ENCODE measurements at places on chromosomes 3 and 15. TPM values are rescaled to one million over a fixed set of nuclear protein-coding genes. Genes with fewer than 3 reads are reported as not detected.

DNA sequence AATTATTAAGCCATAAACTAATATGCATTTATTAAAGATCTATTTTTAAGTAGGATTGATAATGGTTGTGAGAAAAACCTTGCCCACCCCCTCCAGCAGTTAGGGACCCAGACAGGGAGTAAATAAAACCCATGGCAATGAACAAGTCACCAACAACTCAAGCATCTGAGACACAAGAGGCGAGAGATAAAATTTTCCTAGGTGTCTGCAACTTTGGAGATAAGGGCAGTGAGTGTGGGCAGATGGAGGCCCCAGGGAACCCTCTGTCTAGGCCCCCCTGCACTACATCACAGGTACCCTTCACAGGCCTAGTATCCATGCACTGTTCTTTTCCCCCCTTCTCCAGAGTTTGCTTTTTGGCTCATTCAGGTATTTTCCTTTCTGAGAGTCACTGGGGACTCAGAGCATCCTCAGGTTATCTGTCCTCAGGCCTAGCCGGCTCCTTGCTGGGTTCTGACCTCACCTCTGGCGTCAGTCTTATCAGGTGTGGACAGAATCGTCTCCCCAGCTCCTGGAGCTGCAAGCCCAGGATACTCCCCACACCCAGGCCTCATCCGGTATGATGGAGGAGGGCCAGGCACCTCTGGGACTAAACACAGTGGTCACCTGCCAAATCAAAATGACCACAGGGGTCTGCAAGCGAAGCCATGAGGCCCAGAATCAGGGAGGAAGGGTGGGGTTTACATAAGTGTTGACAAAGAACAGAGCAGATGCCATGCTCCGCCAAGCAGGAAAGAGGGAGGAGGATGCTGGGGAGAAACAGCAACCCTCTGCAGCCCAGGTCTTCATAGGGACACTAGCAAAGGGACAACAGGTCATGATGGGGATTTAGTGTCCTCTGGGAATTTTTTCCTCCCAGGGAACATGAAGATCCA lies 50.4 kb downstream of the CCNL1 start:
- no peaks in the 10 kb centered on the region for H3K36me3 ChIP-seq
- H3K4me1 ChIP-seq, result peaks cover 16% of the 10 kb centered on the region
- no peak for DNase-seq
- no peak overlapping the region for H3K4me3 ChIP-seq
- no peak overlapping the region for H3K27ac ChIP-seq

DNA sequence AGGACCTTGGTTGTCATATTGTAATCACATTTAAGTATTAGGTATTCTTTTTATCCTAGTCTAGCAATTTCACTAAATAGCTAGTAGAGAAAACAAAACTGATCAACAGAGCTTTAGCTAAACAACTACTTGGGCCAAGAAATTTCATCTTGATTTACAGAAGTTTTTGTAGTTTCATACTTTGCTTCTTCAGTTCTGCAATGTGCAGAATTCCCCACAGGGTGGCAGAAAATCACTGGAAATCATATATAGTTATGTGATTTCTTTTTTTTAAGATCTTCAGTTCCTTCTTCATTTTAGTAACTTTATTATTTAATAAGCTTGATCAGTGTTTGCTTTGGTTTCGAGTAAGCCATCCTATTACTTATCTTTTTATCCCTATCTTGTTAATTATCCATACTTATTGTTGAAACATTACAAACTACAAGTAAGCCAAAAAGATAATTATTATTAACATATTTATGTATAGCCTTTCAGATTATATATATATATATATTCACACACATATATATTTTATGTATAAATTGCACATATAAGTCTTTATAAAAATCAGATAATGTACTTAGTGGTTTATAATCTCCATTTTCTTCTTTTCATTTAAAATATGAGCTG lies 2.2 kb upstream of the BNIP2 start:
- H3K4me1 ChIP-seq, result peaks cover 26% of the 10 kb centered on the region
- peak overlapping the region; percentile 85 for H3K4me3 ChIP-seq
- H3K27me3 ChIP-seq, result no peaks in the 10 kb centered on the region
- H3K36me3 ChIP-seq, result no peaks in the 10 kb centered on the region
- no peak overlapping the region for H3K27ac ChIP-seq

DNA sequence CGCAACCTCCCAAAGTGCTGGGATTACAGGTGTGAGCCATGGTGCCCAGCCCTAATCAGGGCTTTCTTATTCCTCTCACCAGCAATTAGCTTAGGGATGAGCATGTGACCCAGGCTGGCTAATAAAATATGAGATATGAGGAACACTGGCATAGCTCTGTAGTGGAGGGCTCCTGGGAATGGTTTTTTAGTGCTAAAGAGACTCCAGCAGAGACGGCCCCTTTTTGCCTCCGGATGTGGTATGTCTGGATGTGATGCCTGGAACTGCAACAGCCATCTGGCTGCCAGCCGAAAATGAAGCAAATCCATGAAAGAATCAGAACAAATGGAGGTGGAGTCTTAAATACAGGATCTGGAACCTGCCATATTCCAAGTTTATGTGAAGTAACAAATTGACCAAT lies 69.1 kb upstream of the MAGI1 start:
- H3K4me1 ChIP-seq, result peaks cover 14% of the 10 kb centered on the region
- H3K27ac ChIP-seq, result peak overlapping the region; percentile 45
- H3K36me3 ChIP-seq, result no peaks in the 10 kb centered on the region
- no peak overlapping the region for H3K4me3 ChIP-seq

- DNase-seq, result no peak
- peak overlapping the region; percentile 87 for H3K27ac ChIP-seq
- no peak overlapping the region for H3K4me3 ChIP-seq
- no peaks in the 10 kb centered on the region for H3K36me3 ChIP-seq
- H3K27me3 ChIP-seq, result no peaks in the 10 kb centered on the region
- peaks cover 43% of the 10 kb centered on the region for H3K4me1 ChIP-seq
Observed at GRCh38 chr3:181797431-181797830, 85.7 kb downstream of the SOX2 start.

GRCh38 chr15:64341961-64342360 lies 14.0 kb downstream of the CSNK1G1 start:
- H3K36me3 ChIP-seq, result peaks cover 5% of the 10 kb centered on the region
- no peak for DNase-seq
- no peak overlapping the region for H3K27ac ChIP-seq

DNA sequence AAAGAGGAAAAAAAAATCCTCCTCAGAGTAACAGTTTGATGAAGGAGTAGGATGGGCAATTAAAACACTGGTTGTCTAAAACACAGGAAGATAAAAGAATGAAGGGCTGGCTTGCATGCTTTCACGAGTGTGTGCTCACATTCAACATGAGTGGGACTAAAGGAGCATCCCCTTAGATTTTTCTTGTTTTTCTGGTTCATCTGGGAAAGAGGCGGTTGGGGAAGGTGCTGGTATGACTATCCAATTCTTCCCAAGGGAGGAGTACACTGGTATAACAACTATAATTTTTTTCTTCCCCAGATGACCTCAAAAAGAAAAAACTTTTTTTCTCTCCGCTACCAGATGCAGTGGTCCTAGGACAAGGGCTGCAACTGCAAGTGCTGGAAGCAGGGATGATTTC lies 143.7 kb downstream of the MYO9A start:
- H3K36me3 ChIP-seq, result no peaks in the 10 kb centered on the region
- DNase-seq, result no peak
- no peaks in the 10 kb centered on the region for H3K4me1 ChIP-seq
- no peak overlapping the region for H3K4me3 ChIP-seq
- H3K27me3 ChIP-seq, result no peaks in the 10 kb centered on the region

- no peak overlapping the region for H3K27ac ChIP-seq
- H3K36me3 ChIP-seq, result no peaks in the 10 kb centered on the region
- DNase-seq, result no peak
- H3K27me3 ChIP-seq, result no peaks in the 10 kb centered on the region
- H3K4me1 ChIP-seq, result peaks cover 4% of the 10 kb centered on the region
Observed at GRCh38 chr3:110307065-110307809, 764.4 kb upstream of the NECTIN3 start.

- H3K27ac ChIP-seq, result no peak overlapping the region
- DNase-seq, result no peak
- H3K4me3 ChIP-seq, result no peak overlapping the region
- H3K27me3 ChIP-seq, result no peaks in the 10 kb centered on the region
- H3K4me1 ChIP-seq, result no peaks in the 10 kb centered on the region
Observed at GRCh38 chr3:42683875-42684598, 1.3 kb upstream of the KLHL40 start.

- peaks cover 11% of the 10 kb centered on the region for H3K4me1 ChIP-seq
- no peak overlapping the region for H3K27ac ChIP-seq
- H3K27me3 ChIP-seq, result no peaks in the 10 kb centered on the region
- no peaks in the 10 kb centered on the region for H3K36me3 ChIP-seq
Observed at GRCh38 chr3:104438706-104439105, 928.0 kb upstream of the ALCAM start.

Gene CADM2
- 4.2 TPM for total RNA-seq

Gene CAMK2N2
- total RNA-seq, result 5.6 TPM

Gene CEP97
- total RNA-seq, result 25.1 TPM

Measured in neural crest cell (in vitro differentiated cells).